C1 segment of cervical spinal cord (tissue), 14 donors: ENCODE measurements at places on chromosomes 2 and 18.

DNA sequence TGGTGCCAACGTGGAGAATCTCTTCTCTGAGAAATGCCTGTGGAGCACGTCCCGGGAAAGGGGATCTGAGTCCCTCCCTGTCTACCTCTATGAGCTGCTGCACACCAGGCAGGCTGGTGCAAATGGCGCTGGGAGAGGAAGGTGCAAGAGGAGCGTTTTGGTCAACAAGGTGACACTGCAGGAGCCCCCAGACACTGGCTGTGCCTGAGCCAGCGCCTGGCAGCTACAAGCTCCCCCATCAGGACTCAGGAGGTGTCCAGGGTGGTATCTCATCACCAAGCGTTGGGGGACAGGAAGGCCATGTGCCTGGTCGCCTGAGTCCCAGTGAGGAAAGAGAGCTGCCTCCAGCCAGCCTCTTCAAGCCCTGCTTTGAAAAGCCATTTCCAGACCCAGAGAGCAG is 173.4 kb downstream of the TNS1 start:
- no peak for DNase-seq

DNA sequence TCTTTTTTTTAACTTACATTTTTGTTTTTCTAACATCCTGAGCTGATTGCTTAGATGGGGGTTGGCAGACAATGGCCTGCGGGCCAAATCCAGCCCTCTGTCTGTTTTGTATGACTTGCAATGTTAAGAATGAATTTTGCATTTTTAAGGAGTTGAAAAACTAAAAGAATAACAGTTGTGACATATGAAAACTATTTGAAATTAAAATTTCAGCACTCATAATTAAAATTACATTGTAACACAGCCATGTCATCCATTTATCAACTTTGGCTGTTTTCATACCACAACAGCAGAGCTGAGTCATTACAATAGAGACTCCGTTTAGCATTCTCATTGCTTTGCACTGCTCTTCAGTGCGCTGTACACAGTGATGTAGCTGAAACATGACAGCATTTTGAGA is 94.1 kb upstream of the MC4R start:
- DNase-seq = no peak

- DNase-seq = no peak
Measured at GRCh38 chr2:210912779-210913178, 356.4 kb downstream of the CPS1 start.

DNA sequence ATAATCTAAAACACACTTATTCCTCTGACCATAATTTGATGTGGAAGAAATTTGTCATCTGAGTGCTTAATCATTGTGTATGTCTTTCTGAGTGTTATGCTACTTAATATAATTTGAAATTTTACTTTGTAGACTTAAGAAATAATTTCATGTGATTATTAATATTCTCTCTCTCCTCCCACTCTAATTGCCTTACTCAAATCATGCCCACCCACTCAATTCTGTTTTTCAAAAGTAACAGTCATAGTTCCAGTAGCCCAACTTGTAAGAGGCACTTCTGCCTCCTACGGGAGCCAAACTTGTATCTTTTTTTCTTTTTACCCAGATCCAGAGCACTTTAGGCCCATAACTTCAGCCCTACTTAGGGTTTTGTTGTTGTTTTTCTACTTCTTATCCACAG is 18.5 kb upstream of the KYNU start:
- DNase-seq = no peak

- DNase-seq = no peak
Measured at GRCh38 chr2:102061286-102061699, 69.5 kb downstream of the IL1R2 start.

DNA sequence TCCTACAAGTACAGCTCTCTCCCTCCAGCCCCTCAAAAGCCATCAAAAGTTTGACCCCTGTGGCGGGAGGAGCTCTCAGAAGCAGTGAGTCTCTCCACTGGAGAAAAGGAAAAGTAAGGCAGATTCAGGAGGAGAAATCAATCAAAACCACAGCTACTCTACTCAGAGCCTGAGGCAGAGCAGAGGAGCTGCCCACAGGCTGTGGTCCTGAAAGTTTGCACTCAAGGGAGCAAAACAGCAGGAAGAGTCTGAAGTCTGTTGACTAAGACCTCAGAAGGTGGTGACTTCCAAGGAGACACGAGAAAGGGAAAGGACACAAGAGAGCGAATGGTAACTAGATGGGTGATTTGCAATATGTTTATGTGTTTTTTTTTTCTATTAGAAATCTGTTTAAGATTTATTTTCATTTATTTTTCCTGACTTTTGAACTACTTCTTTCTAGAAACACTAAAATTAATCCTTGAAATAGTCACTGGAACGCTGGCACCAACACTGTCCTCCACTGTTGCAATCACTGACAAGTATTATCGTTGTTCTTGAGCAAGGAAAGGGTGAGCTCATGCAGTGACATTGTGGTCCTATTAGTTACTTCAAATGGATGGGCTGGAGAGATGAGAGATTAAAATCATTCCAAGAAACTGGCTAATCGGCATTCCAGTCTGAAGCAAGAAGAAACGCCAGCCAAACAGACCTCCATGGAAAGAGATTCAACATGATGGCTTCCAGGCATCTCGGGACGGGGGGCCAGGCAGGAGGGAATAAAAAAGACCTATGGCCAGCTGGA is 35.8 kb downstream of the PID1 start:
- DNase-seq = no peak

DNA sequence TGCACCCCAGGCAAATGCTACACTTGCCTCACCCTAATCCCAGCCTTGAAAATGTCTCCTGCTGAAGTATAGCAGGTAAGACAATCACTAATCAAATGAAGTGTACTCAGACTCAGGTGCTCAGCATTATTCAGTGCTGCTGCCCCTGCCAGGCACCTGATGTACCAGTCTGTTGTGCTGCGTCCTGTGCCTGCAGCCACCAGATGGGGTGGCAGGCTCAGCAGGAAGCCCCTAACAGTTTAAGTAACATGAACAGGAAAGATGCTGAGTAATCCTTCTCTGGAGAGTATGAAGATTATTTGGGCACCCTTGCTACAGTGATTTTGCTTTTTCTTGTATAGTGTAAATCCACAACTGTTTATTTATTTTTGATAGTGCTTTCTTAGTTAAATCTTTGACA is 69.1 kb downstream of the TACR1 start:
- DNase-seq = no peak
